ENCODE measurements at places on chromosomes 3 and 15.

- no peak for DNase-seq
Measured at GRCh38 chr15:70080347-70080746, 17.4 kb downstream of the TLE3 start.

DNA sequence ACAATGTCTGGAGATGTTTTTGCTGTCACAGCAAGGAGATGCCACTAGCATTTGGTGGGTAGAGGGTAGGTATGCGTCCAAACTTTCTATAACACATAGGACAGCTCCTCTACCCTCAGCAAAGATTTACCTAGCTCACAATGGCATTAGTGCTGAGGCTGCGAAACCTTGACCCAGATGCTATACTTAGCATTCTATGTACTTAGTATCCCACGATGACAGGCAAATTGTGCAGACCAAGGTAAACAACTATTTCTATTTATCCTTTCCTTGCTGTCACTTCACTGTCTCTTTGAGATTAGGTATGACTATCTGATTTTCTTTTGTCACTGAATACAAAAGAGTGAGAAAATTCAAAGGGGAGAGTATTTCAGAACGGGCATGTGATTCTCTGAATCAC is 265.2 kb upstream of the ZNF385D start:
- no peak for DNase-seq

GRCh38 chr3:58274027-58274614 is 31.9 kb upstream of the RPP14 start:
- no peak for DNase-seq

DNA sequence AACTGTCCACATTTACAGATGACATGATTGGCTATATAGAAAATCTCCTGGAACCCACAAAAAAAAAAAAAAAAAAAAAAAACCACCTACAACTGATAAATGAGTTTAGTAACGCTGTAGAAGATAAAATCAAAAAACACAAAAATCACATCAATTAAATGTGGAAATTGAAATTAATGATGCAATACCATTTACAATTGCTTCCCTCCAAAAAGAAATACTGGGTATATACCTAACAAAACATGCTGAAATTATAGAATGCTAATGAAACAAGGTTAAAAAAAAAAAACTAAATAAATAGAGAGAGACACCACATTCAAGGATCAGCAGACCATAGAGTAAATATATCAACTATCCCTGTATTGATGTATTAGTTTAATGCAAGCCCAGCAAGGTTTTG is 215.7 kb downstream of the ULK4 start:
- DNase-seq = no peak

GRCh38 chr15:40420793-40421192 is 15.2 kb downstream of the IVD start:
- no peak for DNase-seq

GRCh38 chr3:4528819-4529600 is 35.9 kb downstream of the ITPR1 start:
- DNase-seq = no peak

DNA sequence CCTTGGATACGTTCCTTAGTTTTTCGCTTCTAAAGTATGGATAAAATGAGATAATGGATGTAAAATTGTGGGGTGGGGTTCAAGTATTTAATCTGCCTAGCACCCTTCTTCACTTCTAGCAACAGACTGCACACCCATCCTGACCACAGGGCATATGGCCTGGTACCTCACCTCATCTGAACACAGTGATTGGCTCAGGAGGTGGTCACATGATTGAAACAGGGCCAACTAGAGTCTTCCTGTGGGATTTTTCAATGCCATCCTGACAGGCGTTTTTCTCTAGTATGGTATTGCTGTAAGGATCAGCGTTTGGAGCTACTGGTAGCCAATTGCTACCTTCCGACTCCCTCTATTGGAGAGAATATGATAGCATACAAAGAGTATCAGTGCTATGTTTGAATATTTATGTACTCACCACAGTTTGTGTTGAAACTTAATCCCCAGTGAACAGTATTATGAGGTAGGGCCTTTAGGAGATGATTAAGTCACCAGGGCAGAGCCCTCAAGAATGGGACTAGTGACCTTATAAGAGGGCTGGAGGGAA is 172.2 kb downstream of the PPM1L start:
- peak; percentile 7 for DNase-seq

DNA sequence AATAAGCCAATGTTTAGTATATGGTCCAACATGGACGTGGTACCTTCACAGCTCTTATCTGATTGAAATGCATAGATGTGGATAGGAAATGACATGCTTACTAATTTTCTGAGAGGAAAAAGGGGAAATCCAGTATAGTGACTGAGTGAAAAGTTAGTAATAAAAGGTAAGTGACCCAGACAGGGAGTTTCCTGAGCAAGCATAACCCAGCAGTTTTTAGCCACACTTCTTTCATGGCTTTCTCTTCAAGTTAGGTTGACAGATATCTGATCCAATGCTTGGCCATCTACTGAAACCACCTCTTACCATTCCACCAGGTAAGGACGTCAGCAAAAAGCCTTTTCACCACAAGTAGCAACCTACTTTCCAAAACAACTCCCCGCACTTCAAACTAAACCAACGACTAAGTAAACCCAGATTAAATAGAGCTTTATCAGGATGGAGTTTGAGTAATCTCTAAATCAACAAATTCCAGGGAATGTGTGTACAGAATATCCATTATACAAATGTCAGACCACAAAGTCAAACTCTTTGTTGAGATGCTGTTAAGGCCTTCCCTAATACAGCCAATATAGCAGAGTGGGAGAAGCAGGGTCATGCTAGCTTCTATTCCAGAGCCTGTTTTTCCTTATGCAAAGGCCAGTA is 329.7 kb downstream of the RORA start:
- no peak for DNase-seq

DNA sequence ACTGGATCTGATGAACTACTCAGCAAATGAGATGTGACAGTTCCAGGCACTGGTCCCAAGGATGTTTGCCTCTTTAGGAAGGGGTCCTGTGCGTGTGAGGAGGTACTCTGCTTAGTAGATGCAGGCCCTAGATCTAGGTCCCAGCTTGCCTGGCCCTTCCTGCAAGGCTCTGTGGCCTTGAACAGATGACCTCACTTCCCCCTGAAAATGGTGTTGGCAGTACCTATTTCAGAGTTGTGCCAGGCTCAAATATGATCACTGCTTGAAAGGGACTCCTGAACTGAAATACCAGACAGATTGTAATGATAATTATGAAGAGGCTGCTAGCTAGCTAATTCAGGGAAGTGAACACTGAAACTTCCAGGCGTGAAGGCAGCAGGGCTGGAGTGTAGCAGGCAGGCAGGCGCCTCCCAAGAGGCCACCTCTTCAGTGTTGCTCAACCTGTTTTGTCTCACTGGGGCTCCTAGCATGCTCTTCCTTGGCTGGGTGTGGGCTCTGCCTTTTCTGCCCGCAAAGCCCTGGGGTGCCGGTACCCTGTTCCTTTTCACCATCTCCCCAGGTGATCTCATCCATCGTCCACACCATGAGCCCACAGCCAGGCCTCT is 24.1 kb upstream of the CPNE9 start:
- DNase-seq = no peak

- DNase-seq = no peak
Measured at GRCh38 chr3:194736277-194736895, 50.7 kb downstream of the FAM43A start.

GRCh38 chr15:44308415-44308814 is 19.9 kb downstream of the GOLM2 start:
- DNase-seq = no peak

- DNase-seq = no peak
Measured at GRCh38 chr15:56356616-56357015, 8.6 kb upstream of the TEX9 start.

Data from A549 (cell line).